ENCODE measurements at places on chromosomes 2 and 18.

DNA sequence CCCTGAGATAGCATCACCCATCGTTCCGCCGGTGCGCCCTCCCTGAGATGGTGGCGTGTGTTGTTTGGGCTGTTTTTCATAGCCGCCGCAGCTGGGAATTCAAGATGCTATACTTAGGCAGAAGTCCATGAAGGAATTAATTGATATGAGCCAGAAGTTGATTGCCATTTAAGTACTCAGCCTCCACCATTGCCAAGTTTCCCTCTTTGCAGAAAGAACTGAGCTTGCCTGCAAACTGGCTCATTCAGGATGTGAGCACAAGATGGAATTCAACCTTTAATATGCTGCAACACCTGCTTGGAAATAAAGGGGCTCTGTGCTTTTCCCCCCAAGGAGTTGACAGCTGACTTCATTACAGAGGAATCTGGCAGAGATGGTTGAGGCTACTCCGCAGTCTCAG, 295.5 kb downstream of the ZNF521 start:
- no peak for DNase-seq

GRCh38 chr2:48541666-48542389, 11.9 kb downstream of the STON1 start:
- DNase-seq, result no peak

DNA sequence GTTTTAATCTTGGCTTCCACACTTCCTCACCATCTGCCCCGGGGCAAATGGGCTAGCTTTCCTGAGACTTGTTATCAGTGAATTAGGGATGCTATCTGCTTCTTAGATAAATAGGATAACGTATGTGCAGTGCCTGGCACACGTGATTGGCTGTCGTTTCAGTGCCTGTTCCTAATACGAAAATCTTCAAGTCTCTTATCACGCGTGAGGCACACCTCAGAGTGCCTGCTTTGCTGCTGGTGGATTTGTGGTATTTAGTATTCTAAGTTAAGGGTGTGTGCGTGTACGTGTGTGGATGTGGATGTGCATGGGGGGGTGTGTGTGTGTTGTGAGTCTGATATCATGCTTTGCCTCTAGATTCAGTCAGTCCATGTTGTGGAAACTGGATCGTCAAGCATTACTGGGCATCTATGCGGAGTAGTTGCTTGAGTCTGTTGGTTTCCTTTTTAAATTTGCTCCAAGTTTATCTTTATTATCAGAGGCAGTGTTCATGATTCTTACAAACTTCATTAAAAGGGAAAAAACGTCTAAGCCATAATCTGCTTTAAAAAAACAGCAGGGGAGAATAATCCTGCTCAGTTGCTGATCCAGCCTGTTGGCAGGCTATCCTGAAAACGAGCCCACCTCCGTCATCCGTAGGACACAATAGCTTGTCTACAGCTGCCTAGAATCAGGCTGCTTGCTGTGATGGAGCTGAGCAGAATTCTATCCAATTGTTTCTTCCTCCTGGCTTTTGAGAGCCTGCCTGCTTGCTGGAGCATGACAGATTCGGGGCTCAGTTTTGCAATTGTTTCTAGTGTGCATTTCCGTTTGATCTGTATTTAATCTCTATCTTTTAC, 6.6 kb downstream of the SH3RF3 start:
- peak; percentile 40 for DNase-seq

DNA sequence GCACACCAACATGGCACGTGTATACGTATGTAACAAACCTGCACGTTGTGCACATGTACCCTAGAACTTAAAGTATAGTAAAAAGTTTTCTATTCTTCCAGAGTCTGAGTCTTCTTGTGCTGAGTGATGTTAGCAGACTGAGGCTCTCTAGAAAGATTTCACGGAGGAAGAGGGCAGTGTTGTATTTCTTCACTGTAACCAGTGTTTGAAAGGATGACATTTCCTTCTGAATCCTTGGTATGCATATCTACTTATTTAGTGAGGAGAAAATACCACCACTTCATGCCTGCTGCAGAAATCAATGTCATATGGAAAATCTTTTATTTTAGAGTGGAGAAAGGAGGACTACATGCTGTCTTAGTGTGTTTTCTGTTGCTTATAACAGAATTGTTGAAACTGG, 357.1 kb downstream of the CCDC85A start:
- no peak for DNase-seq

- DNase-seq, result no peak
Observed at GRCh38 chr2:216554286-216554685, 55.6 kb downstream of the RPL37A start.

DNA sequence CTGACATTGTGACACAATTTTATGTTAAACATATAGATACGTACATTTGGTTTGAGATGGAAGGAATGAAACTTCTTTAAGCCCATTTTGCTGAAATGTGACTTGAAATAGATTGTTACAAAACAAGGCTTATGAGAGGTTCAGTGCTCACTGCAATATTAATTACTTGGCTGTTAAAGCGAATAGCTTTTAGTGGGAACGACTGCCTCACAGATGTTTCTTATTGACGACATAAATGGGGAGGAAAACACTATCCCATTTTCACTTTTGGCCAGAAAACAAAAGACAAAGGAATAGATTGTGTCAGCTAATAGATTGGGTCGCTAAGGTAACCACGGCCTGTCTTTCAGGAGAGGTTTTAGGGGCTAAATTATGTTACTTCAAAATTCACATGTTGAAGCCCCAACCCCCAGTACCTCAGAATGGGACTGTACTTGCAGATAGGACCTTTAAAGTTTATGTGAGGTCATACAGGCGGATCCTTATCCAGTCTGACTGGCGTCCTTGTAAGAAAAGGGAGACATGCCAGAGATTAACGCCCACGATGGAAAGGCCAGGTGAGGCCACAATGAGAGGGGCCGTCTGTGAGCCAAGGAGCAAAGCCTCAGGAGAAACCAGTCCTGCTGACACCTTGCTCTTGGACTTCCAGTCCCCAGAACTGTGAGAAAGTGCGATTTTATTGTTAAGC, 10.8 kb downstream of the INPP1 start:
- no peak for DNase-seq

- no peak for DNase-seq
Observed at GRCh38 chr2:128448331-128449225, 129.9 kb upstream of the HS6ST1 start.

DNA sequence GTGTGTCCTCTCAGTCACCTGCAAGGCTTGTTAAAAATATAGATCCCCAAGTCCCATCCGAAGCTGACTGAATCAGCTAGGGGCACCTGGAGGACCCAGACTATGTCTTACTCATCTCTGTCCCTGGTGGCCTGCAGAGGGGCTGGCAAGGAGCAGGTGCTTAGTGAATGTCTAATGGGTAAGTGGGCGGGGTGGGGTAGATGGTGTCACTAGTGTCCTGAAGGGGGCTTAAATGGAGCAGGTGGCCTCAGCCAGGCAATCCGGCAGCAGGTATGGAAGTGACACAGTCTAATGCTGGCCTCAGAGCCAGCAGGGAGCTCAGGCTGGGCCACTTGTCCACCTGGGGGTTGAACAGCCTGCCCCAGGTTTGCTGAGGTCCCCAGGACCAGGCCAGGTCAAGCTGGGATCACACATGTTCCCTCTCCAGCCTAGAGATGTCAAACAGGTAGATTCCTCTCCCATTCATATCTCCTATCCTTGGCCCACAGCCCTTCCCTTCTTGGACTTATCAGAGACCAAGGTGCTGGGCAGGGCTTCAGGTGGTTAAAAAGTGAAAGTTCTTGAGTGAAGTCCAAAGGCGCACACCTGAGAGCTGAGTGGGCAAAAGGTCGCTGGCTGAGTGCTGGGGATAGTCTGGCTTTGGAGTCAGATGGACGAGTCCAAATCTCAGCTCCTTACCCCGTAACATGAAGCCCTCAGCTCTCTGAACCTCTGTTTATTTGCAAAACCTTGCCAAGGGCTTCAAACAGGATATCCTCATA, 1.7 kb downstream of the STEAP3 start:
- DNase-seq, result no peak

GRCh38 chr2:53697092-53697491, 70.5 kb upstream of the CHAC2 start:
- DNase-seq, result no peak

DNA sequence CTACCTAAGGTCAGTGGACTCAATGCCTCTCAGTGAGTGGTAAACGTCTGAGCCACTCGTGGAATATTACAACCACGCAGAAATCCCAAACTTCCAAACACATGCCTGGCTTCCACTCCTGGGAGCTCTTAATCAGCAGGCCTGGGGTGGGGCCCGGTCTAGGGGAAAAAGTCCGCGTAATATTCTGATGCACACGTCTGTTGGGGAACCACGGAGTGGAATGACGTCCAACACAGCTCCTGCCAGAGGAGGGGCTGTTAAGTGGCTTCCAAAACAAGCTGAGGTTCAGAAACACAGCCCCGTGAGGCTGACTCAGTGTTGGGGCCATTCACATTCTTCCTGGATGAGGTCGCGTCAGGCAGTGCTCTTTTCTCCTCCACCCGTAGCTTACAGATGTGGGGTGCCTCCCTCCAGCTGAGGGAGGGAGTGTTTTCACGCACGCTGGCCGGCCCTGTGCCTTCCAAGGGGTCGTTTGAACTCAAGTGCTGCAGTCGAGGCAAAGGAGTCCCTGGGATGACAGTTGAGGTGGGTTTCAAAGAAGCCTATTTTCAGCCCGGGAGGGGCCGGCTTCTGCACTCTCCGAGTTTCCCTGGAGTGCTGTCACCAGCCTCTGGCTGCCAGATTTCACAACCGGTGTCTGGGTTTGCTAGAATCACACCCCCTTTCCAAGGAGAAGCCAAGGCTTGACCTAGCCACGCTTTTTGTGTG, 73.1 kb downstream of the ACKR3 start:
- no peak for DNase-seq

DNA sequence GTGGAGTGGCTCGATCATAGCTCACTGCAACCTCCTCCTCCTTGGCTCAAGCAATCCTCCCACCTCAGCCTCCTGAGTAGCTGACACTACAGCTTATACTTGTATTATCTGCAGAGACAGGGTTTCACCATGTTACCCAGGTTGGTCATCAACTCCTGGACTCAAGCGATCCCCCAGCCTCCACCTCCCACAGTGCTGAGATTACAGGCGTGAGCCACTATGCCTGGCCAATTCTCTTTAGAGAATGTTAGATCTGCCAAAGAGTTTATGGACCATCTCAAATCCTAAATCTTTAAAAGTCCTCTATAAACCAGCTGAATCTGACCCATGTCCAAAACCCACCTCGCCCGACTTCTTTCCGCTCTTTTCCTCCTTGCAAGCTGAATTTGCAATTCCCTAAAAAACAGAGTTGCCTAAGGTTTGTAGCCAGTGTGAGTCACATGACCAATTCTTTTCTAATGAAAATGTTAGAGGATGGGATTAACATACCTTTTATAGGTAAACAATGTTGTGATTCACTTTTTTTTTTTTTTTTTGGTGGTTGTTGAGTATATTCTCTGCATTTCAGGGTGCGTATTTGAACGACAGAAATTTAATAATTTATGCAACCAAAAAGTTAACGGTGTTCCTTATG, 2.4 kb upstream of the PMAIP1 start:
- no peak for DNase-seq

DNA sequence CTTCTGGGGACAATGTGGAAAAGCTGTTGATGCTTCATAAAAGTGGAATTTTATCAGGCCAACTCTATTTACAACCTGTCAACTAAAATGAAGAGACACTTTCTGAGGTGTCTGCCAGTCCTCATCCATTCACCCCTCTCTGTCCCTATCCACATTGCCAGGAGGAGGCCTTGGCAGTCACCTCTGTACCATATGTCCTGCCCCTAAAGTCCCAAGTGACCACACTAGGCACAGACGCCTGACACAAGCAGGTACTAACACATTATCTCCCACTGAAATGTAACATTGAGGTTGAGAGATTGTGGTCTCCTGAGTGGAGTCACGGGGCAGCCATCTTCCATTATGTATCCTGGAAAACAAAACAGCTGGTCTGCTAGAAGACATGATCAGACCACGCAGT, 71.4 kb downstream of the OSBPL1A start:
- DNase-seq, result no peak

GRCh38 chr2:150612957-150613710, 125.7 kb upstream of the RND3 start:
- no peak for DNase-seq

Data from G401 (cell line).